Gastroesophageal sphincter (tissue), 4 donors: ENCODE measurements at places on chromosomes 2 and 18. TPM values are rescaled to one million over a fixed set of nuclear protein-coding genes. Genes with fewer than 3 reads are reported as not detected.

The TMEM247 gene
- total RNA-seq: not detected

The PPP1R1C gene
- total RNA-seq: not detected

The OTX1 gene
- not detected for total RNA-seq

The C2orf78 gene
- not detected for total RNA-seq

The TBR1 gene
- total RNA-seq: not detected

The TUBA3E gene
- total RNA-seq: not detected

The TTC27 gene
- total RNA-seq: 10.4 TPM

The LYG2 gene
- total RNA-seq: not detected

The GTF2A1L gene
- total RNA-seq: 28.7 TPM

The MEP1B gene
- not detected for total RNA-seq

The CTLA4 gene
- 0.81 TPM for total RNA-seq

The MALL gene
- total RNA-seq: 28.3 TPM

The UGT1A4 gene
- total RNA-seq: not detected

The E2F6 gene
- 20.1 TPM for total RNA-seq
